Osteoblast (primary cell): ENCODE measurements at places on chromosomes 2 and 18. TPM values are rescaled to one million over a fixed set of nuclear protein-coding genes. Genes with fewer than 3 reads are reported as not detected.

Gene KYNU
- total RNA-seq = 5.9 and 10.9 TPM in 2 replicates

Gene TDRD15
- total RNA-seq = not detected in 2 replicates

Gene AQP12A
- total RNA-seq = not detected in 2 replicates

Gene SMC6
- 22.4 and 25.3 TPM in 2 replicates for total RNA-seq

Gene ARHGAP25
- total RNA-seq = under 0.01 and 0.29 TPM in 2 replicates

Gene RUFY4
- total RNA-seq = not detected in 2 replicates

Gene ITGA4
- 5.3 and 9.0 TPM in 2 replicates for total RNA-seq

Gene POTEF
- 0.29 TPM in 1 of 2 replicates, not detected in the other for total RNA-seq

Gene CFAP221
- 0.36 and 1.2 TPM in 2 replicates for total RNA-seq

Gene RBM44
- 0.59 and 0.72 TPM in 2 replicates for total RNA-seq

Gene LCT
- total RNA-seq = under 0.01 TPM in 2 replicates

Gene SATB2
- 53.2 and 54.5 TPM in 2 replicates for total RNA-seq
